ENCODE measurements at places on chromosomes 16 and 17.
A peak's percentile ranks its signal among the peaks of the same experiment; 100 is the strongest.

DNA sequence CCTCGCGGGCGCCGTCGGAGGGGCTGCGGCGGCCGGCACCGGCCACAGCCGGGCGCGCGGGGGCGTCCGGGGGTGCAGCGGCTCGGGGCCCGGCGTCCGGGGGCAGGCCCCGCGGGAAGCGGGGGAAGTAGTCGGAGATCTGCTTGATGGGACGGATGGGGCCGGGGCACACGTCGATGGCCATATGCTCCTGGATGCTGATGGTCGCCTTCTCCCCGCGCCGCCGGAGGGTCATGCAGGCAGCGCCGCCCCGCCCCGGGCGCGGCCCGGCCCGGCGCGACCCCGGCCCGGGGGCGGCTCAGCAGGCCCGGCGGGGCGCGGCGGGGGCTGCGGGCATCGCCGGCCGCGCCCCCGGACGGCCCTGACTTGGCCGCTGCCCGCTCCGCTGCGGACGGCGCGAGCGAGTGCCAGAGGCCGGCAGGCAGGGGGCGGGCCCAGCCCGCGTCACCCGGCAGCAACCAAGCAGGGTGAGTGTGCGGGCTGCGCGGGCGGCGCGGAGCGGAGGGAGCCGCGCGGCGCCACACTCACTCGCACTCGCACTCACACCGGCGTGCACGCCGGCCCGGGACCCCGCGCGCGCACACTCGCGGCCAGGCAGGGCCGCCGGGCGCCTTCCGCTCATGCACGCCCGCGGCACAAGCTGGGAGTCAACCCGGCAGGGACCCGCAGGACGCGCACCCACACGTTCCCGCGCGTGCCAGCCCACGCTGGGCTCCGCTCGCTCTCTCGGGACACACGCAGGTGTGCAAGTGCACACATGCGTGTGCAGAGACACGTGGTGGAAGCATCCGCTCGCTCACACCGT is at the start of gene DOC2B:
Gene DOC2B (minus strand): TSS at position 406 of the 805 bp plus-strand sequence. CDS start 171 bp downstream, at position 235.
- DNase-seq: no peak

DNA sequence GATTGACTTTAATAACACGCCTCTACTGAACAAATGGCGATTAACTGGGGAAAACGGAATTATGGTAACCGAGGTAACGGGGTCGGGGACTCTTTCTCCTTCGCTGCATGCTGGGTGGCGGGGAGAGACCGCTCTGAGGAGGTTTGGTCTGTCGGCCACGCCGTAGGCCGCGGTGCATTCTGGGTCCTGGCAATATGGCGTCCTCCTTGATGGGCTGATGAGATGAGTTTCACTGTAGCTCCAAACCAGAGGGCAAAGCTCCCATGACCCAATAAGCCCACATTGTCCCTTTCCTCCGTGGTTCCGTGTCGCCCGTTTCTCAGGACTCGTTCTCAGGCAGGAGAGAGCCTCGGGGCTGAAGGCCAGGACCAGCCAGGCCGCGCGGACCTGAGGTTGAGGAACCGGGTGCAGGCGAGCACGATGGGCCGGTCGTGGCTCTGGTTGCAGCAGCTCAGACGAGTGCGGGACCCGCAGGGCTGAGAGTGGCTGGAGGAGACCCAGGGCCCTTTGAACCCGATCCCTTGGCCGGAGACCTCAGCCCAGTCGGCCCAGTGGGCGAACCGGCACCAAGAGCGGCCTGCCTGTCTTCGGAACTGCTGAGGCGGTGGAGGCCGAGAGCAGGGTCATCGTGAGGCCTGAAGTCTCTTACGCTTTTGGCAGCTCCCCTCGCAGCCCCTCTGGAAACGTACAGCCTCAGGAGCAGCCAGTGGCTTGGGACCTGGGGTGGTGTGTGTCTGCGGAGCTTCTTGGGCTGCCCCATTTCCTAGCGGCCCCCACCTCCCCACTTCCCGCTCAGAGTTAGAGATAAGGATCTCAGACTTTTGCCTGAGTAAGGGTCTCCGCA is at the start of gene RPTOR:
Gene RPTOR (plus strand): TSS at position 184 of the 844 bp plus-strand sequence. CDS start 792 bp downstream, outside the sequence.
- peak; percentile 84 for DNase-seq

DNA sequence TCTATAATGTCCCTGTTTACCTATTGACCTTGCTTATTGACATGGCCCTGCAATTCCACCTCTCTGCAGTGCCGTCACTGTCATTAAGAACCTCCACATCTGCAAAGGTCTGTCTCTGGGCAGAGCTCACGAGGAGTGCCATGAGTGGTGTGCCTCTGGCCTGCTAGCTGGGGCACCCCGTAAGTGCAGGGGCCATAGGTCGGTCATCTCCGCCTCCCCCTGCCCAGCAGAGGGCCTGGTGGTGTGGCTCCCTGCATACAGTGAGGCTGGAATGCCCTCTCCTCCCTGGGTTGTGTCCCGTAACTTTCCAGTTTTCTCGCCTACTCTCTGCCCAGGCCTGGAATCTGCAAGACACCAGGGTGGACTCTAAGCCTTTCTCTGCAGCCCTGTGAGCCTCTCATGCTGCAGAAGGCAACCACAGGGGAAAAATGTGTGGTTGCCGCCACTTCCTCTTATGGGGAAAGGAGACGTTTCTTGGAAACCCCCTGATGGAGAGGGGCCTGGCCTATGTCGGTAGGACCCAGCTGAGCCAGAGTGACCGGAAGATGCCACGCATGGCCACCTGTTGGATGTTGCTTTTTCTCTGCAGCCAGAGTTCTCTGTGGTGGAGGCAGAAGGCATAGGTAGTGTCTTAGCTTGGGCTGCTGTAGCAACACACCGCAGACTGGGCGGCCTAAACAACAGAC is 2.7 kb upstream of the SNX20 start:
- DNase-seq: no peak

GRCh38 chr17:43224146-43224705 is 4.2 kb downstream of the CCDC200 start:
- DNase-seq: no peak

GRCh38 chr16:683396-684070 is 601 bp downstream of the JMJD8 start:
- DNase-seq: no peak

DNA sequence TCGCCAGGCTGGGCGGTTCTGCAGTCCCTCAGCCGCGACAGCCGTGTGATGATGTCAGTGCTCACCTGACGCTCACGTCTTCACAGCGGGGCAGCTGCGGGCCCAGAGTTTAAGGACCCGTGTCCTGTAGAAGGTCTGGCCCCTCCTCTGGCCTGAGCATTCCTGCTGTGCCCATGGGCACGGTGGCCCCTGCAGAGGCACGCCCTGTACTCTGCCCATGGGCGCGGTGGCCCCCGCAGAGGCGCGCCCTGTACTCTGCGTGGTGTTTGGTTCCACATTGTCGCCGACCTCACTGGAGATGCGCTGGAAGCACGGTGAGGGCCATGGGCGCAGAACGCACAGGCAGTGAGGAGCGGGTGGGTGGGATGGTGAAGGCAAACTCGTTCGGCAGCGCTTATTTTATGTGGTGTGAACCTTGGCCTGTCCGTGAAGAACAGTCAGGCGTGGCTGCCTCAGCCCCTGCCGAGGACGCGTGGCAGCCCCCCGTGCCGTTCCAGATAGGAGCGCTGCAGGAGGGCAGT is 122.0 kb downstream of the BANP start:
- DNase-seq: no peak

GRCh38 chr16:57622361-57623250 is 5.8 kb upstream of the ADGRG1 start:
- no peak for DNase-seq

- no peak for DNase-seq
These were observed 1.0 kb downstream of the ORAI3 start for GRCh38 chr16:30949650-30950515.
